CD4-positive, alpha-beta T cell treated with Interleukin-1 beta for 1 hour (primary cell): ENCODE measurements at places on chromosomes 2 and 18.
A peak's percentile ranks its signal among the peaks of the same experiment; 100 is the strongest.

DNA sequence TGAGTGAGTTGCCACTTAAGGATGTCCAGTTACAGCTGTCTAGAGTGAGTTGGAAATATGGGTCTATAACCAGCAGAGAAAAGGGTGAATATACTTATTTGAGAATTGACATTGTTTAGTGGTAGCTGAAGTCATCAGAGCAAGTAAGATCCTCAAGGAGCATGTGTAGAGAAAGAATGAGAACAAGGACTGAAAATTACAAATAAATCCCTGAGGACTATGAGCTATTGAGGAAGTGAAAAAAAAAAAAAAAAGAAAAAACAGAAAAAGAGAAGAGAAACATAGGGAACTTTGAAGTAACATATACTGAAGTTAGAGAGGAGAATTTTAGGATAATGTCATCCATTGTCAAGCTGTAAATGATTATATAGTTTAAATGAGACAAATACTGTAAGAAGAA, 134.0 kb upstream of the CCDC68 start:
- DNase-seq, result no peak

- no peak for DNase-seq
Observed at GRCh38 chr2:120765678-120766469, 30.2 kb downstream of the GLI2 start.

GRCh38 chr2:204008352-204008751, 71.8 kb downstream of the ICOS start:
- DNase-seq, result no peak

DNA sequence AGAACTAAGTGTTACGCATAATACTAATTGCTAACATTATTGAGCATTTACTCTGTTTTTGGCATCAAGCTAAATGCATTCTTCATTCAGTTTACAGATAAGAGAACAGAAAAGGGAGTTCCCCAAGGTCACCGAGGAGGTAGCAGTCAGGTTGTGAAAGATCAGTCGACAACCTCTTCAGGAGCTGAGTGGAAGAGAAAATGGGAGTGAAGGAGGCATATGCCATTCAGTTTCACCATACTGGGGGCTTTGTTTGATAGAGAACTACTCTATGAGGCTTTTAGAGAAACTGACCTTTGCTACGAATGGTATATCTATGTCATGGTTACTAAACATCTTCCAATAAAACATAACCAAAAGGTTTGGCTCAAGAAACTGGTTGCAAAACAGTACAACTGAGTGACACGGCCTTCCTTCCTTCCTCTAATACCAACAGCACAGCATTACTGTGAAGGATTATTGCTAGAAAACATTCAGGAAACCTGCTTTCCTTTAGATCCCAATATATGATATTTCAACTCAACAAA, 112.1 kb downstream of the RBMS1 start:
- no peak for DNase-seq

GRCh38 chr2:20034821-20035220, 16.6 kb downstream of the LAPTM4A start:
- DNase-seq, result no peak

DNA sequence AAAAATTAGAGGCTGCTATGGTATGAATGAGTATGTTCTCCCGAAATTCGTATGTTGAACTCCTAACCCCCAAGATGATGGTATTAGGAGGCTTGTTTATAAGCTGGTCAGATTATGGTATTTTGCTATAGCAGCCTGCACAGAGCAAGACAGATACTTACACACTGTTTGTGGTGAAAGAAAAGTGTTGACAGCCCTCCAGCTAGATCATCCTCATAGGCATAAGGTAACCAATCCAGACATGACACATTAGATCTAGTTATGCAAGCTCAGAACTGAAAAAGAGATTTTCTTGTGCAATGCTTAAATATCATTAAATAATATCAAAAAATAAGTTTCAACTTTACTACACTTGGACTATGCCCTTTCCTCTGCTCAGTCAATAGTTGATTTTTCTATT, 107.1 kb downstream of the ABCA12 start:
- no peak for DNase-seq

DNA sequence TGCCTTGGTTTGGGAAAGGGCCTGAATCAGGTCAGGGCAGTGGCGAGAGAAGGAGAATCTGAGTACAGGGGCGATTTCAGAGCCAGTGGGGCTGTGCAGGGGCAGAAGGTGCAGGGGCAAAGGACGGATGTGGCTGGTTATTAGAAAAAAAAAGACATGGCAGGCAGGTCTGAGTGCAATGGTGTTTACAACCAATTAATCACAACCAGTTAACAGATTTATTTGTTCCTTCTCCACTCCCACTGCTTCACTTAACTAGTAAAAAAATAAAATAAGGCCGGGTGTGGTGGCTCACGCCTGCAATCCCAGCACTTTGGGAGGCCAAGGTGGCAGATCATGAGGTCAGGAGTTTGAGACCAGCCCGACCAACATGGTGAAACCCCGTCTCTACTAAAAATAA, 5.5 kb downstream of the TNFRSF11A start:
- DNase-seq, result no peak

DNA sequence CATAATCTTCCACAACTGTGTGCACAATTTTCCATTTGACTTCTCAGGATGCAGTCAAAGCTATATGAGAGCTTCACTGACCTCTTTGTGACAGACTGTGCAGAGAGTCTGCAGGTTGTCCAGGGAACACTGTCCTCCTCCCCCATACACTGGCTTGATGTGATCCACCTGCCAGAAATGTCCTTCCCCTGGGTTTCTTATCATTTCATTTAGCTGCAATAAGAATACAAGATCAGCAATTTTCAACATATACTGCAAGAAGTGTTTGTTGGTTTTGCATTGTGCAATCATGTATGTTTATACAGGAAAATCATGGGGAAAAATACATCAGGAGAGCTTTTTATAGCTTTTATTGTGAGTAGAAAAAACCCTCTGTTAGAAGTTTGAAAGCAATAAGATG, 150.7 kb downstream of the RAB3GAP1 start:
- DNase-seq, result no peak

GRCh38 chr2:26255759-26256384, 11.1 kb downstream of the HADHB start:
- no peak for DNase-seq

DNA sequence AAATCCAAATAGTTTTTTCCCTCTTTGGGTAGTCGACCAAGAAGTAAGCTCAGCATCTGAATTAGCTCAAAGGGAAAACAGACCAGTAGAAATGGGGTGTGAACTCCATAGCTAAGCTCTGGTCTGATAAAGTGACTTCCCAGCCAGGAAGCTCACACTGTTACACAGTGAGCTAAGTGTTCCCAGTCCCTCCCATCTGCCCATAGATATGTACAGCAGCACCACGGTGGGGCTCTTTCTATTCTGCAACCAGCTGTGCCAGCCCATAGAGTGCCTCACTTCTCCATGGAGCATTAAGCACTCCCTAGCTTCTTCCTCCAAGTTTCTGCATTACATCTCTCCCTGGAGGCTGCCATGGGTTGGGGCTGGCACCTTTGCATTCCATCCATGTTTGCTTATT, 27.6 kb upstream of the NEMP2 start:
- DNase-seq, result no peak

GRCh38 chr2:16246911-16247310, 306.6 kb downstream of the MYCN start:
- no peak for DNase-seq

- no peak for DNase-seq
Observed at GRCh38 chr18:35511833-35512232, 14.1 kb upstream of the INO80C start.

DNA sequence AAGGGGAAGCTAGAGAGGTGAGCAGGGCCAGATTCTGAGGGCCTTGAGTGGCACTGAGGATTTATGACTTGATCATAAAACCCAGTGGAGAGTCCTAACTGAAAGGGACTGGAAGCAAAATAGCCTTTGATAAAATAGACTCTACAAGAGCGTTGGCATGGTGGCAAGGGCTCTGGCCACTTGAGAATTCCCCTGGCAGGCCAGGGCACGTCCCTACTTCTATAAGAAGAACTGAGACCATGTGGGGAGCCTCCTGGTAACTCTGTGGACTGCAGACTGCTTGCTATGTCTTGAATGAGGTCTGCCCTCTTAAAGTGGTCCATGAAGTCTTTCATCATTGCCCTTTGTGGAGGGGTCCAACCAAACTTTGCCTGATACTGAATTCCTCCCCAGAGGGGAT, 324.8 kb downstream of the ALK start:
- DNase-seq, result no peak

DNA sequence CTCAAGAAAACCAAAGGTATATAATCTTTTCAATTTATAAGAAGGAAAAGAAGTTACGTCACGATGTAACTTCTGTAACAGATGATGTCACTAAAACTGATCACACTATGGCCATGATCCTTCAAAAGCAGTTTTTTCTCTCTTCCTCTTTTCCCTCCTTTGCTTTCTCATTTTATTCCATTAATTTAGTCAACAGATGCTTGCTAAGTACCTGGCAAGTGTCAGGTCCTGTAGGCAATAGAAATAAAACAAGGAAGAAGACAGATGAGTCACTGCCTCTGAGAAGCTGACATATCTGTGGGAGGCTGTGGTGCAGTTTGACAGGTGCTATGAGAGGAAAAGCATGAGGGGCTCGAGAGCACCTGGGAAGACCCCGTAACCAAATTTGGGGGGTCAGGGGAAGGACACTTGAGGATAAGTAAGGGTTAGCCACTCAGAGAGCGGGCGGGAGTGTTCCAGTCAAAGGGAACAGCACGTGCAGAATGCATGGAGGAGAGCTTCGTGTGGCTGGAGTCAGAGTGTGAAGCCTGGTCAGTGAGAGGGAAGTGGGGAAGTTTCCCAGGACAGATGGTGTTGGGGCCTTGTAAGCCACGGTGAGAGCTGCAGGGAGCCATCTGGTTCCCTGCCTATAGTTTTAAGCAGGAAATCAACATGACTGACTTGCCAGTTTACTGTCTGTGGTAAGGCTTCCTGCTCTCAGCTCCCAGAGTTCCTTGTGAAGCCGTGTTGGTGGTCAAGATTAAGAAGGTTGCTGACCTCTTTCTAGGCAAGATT, 198.8 kb upstream of the FOSL2 start:
- DNase-seq, result no peak

- no peak for DNase-seq
Observed at GRCh38 chr2:236882930-236883329, 202.8 kb upstream of the COPS8 start.

GRCh38 chr2:224284134-224284946, 117.6 kb downstream of the FAM124B start:
- no peak for DNase-seq

GRCh38 chr18:2657788-2658458, 2.4 kb downstream of the SMCHD1 start:
- peak; percentile 39 for DNase-seq

DNA sequence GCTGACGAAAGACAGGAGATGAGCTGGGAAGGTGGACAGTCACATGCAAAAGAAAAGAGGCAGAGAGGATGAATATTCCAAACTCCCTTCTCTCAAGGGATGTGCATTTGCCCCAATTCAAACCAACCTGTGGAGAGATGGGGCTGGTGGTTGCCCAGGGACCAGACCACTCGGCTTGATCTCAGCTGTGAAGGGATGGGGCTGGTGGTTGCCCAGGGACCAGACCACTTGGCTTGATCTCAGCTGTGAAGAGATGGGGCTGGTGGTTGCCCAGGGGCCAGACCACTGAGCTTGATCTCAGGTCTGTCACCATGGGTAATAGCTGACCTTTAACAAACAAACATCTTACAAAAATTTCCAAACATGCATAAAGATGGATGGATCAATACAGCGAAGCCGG, 42.5 kb upstream of the SALL3 start:
- DNase-seq, result no peak

- DNase-seq, result no peak
Observed at GRCh38 chr18:66621816-66622576, 18.1 kb upstream of the CDH19 start.

GRCh38 chr2:27255660-27256059, 7.2 kb downstream of the SLC30A3 start:
- no peak for DNase-seq

DNA sequence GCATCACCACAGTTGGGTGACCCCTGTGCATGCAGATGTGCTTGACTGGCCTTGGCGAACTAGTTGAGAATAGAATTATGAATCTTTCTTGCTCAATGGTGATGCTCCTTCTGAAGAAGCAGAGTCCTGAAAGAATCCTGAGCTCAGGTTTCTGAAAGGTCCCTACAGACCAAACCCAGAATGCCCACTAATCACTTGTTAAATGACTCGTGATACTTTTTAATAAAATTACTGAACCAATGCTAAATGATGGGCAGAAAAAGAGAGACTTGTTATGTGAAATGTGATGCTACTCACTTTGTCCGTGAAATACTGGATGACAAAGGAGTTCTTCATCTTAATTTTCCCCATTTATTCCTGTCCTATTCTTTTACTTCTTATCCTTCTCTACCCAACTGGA, 263.5 kb upstream of the LRRTM1 start:
- DNase-seq, result no peak

GRCh38 chr2:120396861-120397811, 51.2 kb downstream of the INHBB start:
- DNase-seq, result no peak

DNA sequence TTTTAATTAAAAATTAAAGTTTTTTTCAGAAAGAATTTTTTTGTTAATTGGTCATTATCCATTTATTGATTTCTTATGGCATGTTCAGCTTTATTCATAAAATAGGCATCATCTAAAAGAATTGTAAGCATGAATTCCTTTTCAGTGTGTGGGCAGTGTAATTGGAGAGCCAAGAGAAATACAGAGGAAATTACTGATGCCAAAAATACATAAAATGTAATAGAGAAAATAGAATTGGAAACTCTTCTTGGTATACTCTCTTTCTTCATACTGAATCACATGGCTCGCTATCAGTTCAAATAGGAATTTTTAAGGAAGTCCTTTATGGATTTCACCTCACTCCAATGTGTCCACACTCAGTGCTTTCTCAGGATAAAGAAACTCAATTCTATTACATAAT, 663.6 kb upstream of the NRXN1 start:
- no peak for DNase-seq

DNA sequence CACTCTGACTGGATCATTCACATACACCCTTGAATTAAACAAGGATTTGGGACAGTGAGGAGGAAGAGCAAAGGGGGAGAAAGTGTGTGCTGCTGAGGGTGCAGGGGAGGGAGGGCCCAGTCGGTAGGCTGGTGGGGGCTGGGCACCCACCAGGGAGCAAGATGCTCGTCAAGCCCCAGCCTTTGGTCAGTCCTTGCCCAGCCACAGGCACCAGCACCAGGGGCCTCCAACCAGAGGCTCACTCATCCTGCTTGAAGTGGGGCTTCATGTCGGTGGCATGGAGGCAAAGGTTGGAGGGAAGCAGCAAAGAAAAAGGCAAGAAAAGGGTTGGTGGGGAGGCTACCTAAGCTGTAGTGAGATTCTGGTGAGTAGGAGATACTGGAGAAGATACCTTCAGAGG, 21.9 kb downstream of the CDC42EP3 start:
- DNase-seq, result no peak

DNA sequence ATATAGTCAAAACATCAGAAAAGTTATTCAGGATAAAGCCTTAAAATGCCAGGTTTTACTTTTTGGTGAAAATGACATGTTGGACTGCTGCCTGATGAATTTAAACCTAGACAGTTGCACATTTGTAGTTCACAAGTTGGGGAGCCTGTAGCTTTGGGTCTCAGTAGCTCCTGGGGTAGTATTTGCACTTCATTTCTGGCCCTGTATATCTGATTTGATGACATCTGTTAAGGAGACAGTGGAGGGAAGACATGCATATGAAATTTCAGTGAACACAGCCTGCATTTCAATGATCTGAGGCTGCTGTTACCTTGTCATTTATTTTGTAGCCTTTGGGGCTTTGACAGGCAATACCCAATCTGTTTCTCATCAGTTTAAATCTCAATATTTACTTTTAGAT, 156.4 kb downstream of the DCC start:
- no peak for DNase-seq
